ENCODE measurements at places on chromosomes 3 and 15.

DNA sequence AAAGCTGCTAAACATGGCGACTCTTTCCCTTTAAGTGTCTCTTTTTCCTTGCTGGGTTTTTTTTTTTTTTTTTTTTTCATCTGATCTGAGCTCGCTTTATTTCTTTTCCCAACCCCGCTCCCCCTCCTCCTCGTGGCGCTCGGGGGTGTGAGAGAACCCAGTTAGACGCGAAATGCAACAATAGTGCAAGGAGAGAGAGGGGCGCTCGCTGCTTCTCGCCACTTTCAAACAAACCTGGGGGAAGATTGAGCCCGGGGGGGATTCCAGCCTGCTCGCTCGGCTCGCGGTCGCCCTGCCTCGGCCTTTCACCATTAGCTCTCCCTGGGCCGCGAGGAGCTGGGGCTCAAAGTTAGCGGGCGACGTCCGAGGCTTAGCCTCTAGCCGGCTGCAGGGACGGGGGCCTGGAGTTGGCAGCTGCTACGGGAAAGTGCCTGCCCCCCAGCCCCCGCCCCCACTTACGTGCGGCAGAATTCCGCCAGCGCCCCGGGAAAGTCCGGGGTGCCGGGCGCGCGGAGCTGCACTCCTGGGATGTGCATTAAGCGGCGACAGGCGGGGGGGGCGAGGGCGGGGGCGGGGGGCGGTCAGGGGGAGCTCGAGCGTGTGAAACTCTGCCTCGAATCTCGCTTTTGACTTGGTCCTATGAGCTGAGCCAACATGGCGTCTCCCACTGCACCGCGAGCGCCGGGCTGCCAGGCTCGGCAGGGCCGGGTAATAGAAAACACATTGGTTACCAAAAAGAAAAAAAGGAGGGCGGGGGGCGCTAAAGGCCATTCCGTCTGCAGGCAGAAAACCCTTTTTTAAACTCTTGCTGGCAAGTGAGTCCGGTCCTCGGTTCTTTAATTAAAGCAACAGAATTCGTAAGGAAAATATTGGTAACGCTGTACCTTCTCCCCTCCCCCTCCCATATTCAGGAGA is 10.4 kb downstream of the NR2F2 start:
- no peak overlapping the region for H3K27ac ChIP-seq
- no peak overlapping the region for H3K4me3 ChIP-seq
- peaks cover 97% of the 10 kb centered on the region for H3K27me3 ChIP-seq
- no peak for DNase-seq

DNA sequence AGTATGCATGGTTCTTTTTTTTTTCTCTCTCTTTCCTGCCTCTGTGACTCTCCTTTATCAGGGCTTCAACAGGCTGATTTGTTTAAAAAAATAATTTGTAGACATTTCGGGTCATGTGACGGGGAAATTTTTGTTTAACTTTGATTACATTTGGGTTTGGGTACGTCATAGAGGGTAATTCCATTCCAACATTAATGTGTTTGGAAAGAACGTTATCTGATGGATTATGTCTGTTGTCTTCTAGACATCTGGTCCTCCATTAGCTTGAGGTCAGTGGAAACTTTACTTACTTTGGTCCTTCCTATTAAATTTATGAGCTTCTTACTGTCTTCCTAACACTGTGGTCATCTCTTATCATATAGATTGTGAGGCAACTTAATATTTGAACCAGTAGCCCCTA is 80.9 kb downstream of the STT3B start:
- no peaks in the 10 kb centered on the region for H3K27me3 ChIP-seq
- H3K4me3 ChIP-seq: no peak overlapping the region
- H3K27ac ChIP-seq: no peak overlapping the region
- H3K4me1 ChIP-seq: no peaks in the 10 kb centered on the region

GRCh38 chr3:140242818-140243276 is 307.9 kb downstream of the CLSTN2 start:
- no peak overlapping the region for H3K27ac ChIP-seq
- no peak overlapping the region for H3K4me3 ChIP-seq
- no peak for DNase-seq
- no peaks in the 10 kb centered on the region for H3K36me3 ChIP-seq
- no peaks in the 10 kb centered on the region for H3K27me3 ChIP-seq

DNA sequence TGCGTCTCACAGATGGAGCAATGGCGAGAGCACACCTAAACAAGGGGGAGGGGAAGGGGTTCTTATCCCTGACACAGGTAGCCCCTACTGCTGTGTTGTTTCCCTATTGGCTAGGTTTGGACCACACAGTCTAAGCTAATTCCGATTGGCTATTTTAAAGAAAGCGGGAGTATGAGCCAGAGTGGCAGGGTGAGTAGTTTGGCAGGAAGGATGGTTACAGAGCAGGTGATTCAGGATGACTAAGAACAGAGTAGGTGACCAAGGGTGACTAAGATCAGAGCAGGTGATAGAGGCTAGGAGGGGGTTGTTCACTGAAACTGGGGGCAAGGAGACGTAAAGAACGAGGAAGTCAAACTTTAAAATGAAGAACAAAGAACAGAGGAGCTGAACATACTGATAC is 511.8 kb downstream of the EDEM1 start:
- no peaks in the 10 kb centered on the region for H3K36me3 ChIP-seq
- no peaks in the 10 kb centered on the region for H3K4me1 ChIP-seq
- H3K27me3 ChIP-seq: no peaks in the 10 kb centered on the region

DNA sequence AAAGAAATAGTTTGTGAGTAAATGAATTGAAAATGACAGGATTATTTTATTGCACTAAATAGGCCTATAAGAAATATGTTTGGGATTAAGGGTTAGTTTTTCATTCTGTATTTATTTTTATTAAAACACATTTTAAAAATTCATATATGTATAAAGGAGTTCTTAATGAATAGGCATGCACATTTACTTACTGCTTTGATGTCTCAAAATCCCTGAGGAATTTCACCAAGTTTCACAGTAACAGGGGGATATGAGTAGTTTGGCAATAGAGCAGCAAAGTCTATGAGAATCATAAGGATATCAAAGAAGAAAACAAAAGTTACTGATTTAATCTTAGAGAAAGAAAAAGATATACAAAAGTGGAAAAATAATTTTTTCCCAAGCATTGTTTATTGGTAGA is 411.7 kb downstream of the NAALADL2 start:
- no peak overlapping the region for H3K4me3 ChIP-seq
- H3K27me3 ChIP-seq: no peaks in the 10 kb centered on the region
- no peaks in the 10 kb centered on the region for H3K4me1 ChIP-seq
- H3K27ac ChIP-seq: no peak overlapping the region
- H3K36me3 ChIP-seq: no peaks in the 10 kb centered on the region

DNA sequence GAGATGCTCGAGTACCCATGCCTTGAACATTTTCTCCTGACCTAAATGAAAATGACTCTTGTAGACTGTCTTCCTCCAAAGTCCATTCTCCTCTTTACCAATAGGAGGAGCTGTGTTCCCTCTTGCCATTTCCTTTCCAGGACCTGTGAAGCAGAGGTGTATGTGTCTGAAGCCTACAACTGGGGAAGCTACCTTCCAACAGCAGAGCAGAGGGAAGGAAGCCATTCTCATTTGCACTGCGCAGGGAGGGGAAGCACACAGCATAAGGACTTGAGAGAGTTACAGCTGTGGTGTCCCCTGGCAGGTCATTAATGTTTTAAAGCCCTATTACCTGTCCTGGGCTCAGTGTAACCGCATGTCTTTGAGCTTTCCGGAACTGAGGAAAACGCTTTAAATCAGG is 38.7 kb downstream of the HSPBAP1 start:
- no peaks in the 10 kb centered on the region for H3K27me3 ChIP-seq
- no peak overlapping the region for H3K27ac ChIP-seq
- H3K36me3 ChIP-seq: peaks cover 49% of the 10 kb centered on the region
- H3K4me1 ChIP-seq: no peaks in the 10 kb centered on the region

DNA sequence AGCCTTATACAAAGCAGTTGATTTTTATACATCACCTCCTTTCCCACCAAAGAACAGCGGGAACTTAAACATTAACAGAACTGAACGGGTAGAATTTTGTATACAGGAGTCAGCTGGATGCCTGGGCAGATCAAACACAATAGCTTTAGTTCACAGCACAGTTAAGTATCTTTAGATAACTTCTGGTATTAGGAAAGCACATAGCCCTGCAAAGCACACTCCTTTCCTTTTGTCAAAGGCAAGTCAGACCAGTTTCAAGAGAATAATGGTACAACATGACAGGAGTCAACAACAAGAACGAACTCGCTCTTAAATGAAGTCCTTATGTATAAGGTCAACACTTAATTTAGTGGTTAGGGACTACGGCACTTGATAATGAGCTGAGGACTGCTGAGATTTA is 26.3 kb downstream of the ABCC5 start:
- H3K36me3 ChIP-seq: peaks cover 18% of the 10 kb centered on the region
- H3K27me3 ChIP-seq: no peaks in the 10 kb centered on the region
- H3K4me3 ChIP-seq: no peak overlapping the region
- no peak overlapping the region for H3K27ac ChIP-seq
- DNase-seq: no peak
- H3K4me1 ChIP-seq: no peaks in the 10 kb centered on the region

GRCh38 chr3:18215639-18216038 is 209.5 kb downstream of the SATB1 start:
- no peak overlapping the region for H3K4me3 ChIP-seq
- H3K27me3 ChIP-seq: no peaks in the 10 kb centered on the region
- H3K36me3 ChIP-seq: no peaks in the 10 kb centered on the region
- DNase-seq: no peak
- no peak overlapping the region for H3K27ac ChIP-seq
- H3K4me1 ChIP-seq: no peaks in the 10 kb centered on the region
